NCI-H510A treated with DMSO at 0.1 percent for 48 hours (cell line): ENCODE measurements at places on chromosomes 2 and 18.

GRCh38 chr2:128421861-128422311, 103.2 kb upstream of the HS6ST1 start:
- no peak for DNase-seq

DNA sequence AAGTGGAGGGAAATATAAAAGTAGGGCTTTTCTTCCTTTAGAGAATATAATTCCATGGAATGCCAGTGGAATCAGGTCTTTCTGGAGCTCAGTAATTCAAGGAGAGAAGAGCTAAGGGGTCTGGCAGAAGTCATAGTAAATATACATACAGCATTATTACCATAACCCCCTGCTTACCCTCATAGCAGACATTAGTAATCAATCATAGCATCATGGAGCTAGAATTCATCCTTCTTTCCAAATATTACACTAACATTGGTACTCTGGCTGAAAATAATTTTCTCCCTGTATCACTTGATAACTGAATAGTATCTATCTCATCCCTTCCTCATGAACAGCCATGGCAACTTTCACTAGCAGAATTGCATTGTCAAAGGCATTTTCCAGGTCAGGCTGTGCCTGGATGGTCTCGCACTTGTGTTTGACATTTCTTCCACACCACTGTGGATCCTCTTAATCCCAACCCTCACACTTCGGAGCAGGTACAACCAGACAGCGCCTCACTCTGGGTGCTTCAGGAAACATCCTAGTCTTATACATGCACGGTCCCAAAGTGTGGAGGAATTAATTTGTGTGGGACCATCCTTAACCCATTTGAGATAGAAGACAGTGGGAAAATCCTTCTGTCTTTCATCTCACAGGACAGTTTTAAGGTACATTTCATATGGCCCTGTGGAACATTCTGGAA, 84.2 kb upstream of the SEC11C start:
- no peak for DNase-seq

- DNase-seq = no peak
These were observed 2.3 kb downstream of the INPP5D start for GRCh38 chr2:233062451-233062850.

- DNase-seq = no peak
These were observed 376.4 kb upstream of the ATP5MC3 start for GRCh38 chr2:175557810-175558377.

GRCh38 chr2:240510513-240511210, 47.1 kb downstream of the ANKMY1 start:
- no peak for DNase-seq
